ENCODE measurements at places on chromosomes 2 and 18.

DNA sequence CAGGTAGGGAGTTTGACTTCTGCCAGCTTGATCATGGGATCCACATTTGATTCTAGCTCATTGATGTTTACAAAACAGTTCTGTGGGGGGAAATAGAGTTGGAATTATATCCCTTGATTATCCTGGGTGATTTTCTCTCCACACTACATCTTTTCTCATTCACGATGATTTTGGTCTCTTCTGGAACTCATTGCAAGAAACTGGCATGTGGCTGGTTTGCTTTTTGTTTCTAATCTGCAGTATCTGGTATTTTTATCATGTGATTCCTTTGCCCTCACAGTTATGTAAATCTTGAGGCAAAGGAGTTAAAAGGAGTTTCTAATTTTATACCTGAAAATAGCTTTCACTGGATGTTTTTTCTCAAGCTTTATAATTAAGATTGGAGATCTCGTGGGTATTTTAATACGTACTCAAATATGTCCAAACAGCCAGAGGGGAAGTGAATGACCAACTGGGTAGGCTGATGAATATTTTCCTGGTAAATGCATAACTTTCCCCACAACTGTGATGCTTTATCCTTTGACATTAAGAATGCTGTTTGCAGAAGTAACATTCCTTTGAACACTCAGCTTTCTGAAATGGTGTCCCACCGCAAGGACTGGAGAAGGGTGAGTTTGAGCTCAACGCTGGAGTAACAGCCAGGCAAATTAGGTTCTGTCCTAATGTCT is 502.9 kb upstream of the ZEB2 start:
- no peak for DNase-seq

DNA sequence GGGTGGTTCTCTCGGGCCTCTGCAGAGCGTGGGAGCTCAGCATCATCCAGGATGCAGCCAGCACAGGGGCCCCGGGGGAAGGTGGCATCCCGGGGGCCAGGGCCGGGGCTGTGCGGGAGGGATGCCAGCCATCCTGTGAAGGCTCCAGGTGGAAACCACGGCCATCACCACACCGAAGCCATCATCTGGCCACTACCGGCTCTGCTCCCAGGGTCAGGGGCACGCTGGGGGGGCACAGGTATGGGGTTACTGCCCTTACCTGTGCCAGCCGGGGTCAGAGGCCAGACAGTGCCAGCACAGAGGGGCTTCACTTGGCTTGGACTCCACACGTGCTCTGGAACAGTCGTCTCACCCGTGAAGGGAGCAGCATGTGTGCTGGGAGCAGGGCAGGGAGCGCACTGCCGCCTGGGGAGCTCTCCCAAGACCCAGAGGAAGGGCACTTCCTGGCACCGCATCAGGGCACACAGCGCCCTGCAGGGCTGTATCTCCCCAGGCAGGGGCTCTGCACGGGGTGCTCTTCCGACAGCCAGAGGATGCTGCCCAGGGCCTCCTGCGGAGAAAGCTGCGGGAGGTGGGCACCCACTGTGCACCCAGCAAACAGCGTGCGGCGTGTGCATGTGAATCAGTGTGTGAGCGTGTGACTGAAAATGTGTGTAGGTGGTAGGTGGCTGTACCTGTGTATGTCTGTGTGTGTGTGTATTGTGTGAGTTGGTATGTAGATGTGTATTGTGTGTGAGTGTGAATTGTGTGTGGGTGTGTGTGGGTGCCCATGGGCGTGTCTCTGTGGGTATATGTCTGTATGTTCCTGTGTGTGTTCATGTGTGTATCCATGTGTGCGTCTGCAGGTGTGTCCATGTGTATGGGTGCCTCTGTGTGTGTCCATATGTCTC is 75.0 kb downstream of the PTGR3 start:
- DNase-seq: no peak

DNA sequence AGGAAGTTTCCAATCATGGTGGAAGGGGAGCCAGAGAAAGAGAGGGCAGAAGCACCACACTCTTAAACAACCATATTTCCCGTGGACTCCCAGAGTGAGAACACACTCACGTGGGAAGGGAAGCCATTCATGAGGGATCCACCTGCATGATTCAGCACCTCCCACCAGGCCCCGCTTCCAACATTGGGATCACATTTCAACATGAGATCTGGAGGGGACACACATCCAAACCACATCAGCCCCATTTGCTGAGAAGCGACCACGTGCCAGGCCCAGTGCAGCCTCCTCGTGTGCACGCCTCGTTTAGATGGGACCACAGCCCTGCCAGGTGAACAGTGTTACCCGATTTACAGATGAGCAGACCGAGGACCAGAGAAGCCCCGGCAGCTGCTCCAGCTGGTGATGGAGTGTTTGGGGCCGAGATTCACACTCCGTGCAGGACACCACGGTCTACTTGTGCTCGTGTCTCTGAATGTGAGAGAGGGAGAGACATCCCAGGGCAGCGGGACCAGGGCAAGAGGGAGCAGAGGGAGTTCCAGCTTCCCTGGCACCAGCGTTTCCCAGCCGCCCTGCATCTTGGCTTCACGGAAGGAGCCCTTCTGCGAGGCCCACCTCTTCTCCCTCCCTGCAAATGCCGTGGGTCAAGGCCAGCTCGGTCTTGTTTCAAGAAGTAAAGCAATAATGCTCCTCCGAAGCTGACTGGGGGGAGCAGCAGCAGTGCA is 76.9 kb upstream of the ODC1 start:
- DNase-seq: no peak

GRCh38 chr2:150944315-150944714 is 317.3 kb downstream of the RBM43 start:
- no peak for DNase-seq

- DNase-seq: no peak
These were observed 135.5 kb upstream of the CREB1 start for GRCh38 chr2:207394203-207394781.

GRCh38 chr18:66662632-66663031 is 58.7 kb upstream of the CDH19 start:
- no peak for DNase-seq

- DNase-seq: no peak
These were observed 101.5 kb downstream of the ALPK2 start for GRCh38 chr18:58527285-58527951.

GRCh38 chr18:75173125-75173432 is 35.9 kb downstream of the PTGR3 start:
- DNase-seq: no peak

- no peak for DNase-seq
These were observed 82.8 kb downstream of the ASXL3 start for GRCh38 chr18:33660696-33661310.

GRCh38 chr18:63293935-63294334 is 25.6 kb downstream of the BCL2 start:
- no peak for DNase-seq

DNA sequence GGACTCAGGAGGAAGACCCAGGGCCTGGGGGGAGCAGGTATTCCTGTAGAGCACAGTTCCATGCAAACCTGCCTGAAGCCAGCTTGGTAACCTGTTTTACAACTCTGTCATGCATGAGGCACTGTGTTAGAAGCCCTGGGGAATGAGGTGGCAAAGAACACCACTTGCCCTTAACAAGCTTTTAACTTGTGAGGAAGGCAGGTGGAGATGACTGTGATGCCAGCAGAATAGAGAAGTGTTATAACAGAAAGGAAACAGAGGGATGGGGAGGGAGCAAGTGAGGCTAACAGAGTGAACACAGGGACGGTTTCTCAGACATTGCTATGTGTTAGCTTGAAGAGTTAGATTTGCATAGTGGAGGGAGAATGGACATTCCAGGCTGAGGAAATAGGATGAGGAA is 11.5 kb upstream of the IL1A start:
- no peak for DNase-seq

GRCh38 chr18:70243131-70243929 is 37.8 kb upstream of the RTTN start:
- no peak for DNase-seq

GRCh38 chr2:68737711-68738110 is 3.1 kb downstream of the ARHGAP25 start:
- DNase-seq: no peak

GRCh38 chr2:54239427-54239826 is 16.6 kb downstream of the TSPYL6 start:
- no peak for DNase-seq

DNA sequence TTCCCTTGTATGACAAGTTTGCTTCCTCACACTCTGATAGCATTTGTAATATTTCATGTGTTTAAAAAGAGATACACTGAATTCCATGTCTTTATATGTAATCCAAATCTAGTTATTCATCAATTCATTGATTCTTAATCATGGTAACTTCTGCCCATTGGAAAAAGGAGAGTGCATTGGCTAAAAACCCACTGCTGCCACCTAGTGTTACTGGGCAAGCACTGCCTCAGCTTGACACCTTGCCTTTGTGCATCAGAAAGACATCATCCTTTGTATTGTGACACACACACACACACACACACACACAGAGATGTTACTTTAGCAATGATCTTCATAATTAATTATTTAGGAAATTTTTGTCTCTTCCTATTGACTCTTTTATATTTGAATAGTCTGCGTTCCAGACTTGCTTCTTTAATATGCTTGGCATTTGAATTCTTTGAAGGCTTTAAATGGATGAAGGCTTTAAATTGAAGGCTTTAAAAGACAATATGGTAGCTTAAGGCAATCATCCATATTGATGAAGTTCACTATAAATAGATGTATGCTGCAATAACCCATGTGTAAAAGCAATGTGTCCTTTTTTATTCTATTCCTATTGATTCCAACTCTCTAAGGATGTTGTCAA is 414.2 kb upstream of the CHST9 start:
- DNase-seq: no peak

- no peak for DNase-seq
These were observed 24.5 kb downstream of the NFATC1 start for GRCh38 chr18:79420033-79420745.

DNA sequence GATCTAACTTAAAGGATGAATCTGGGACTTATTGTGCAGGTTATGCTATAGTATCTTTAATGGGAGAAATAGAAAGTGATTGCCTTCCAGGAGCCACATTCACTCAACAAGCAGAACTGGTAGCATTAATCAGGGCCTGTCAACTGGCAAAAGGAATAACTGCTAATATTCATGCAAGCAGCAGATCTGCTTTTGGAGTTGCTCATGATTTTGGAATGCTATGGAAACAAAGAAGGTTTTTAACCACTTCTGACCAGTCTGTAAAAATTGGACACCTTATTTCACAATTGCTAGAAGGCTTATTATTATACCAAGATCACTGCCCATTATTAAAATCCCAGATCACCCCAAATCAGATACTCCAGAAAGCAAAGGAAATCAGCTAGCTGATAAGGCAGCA is 200.4 kb downstream of the MREG start:
- no peak for DNase-seq

GRCh38 chr2:33241581-33241980 is 234.9 kb upstream of the RASGRP3 start:
- no peak for DNase-seq

DNA sequence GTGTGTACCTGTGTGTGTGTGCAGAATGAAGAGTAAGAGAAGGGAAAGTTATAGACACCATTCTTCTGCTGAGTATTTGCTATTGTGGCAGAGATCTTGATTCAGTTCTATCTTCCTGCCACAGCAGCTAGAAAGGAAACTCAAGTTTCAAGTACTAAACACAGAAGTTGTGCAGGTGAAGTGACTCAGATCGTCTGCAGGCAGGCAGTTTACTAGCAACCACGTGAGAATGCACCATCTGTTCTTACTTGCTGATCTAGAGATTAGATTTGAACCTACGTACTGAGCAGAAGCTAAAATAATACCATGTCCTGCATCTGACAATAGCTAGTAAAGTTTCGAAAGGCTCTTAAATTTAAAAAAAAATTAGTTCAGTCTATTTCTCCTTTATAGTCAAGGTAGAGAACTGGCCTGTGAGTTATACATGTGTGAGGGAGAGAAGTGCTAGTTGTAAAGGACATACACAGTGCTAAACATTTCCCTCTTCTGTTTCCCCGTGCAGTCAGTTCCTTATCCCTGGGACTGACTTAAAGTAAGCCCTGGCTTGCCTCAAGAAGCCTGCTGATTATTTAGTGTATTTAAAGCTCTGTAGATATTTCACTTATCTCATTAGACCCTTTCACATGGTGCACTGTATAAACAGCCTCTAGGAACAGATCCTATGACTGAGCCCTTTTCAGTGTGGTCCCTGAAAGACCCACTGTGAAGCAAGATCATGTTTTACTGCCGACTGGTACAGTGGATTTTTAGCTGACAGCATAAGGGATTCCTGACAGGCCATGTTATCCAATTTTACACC is 45.0 kb downstream of the SLC38A11 start:
- DNase-seq: no peak

Data from stimulated activated CD8-positive, alpha-beta memory T cell treated with anti-CD3 and anti-CD28 coated beads, Interleukin-7, amount 100 ng/mL, for 1 hour (primary cell).